Hindlimb muscle (tissue), 1 donor: ENCODE measurements at places on chromosomes 12 and 14.

- no peak for DNase-seq
Measured at GRCh38 chr14:58430156-58430555, 2.6 kb downstream of the KIAA0586 start.

- DNase-seq: no peak
Measured at GRCh38 chr12:32587581-32588495, 91.3 kb upstream of the DNM1L start.

DNA sequence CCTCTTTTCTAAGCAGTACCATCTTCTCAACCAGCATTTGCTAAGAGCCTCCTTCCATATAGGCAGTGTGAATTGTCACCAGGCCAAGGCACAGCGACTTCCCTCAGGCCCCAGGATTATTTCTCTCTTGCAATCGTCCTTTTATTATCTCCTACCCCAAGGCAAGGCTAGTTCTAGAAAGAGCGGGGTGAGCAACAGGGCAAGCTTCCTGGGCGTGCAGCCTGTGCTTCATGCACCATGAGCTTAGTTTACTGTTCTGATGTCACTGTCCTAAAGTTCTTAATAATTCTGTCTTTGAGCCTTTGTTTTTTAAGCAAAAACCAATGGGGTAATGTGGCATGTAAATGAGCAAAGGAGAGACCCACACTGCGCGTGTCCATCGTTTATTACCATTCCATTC is 27.9 kb downstream of the DUSP6 start:
- DNase-seq: no peak

GRCh38 chr12:105334001-105334400 is 3.5 kb downstream of the C12orf75 start:
- no peak for DNase-seq

DNA sequence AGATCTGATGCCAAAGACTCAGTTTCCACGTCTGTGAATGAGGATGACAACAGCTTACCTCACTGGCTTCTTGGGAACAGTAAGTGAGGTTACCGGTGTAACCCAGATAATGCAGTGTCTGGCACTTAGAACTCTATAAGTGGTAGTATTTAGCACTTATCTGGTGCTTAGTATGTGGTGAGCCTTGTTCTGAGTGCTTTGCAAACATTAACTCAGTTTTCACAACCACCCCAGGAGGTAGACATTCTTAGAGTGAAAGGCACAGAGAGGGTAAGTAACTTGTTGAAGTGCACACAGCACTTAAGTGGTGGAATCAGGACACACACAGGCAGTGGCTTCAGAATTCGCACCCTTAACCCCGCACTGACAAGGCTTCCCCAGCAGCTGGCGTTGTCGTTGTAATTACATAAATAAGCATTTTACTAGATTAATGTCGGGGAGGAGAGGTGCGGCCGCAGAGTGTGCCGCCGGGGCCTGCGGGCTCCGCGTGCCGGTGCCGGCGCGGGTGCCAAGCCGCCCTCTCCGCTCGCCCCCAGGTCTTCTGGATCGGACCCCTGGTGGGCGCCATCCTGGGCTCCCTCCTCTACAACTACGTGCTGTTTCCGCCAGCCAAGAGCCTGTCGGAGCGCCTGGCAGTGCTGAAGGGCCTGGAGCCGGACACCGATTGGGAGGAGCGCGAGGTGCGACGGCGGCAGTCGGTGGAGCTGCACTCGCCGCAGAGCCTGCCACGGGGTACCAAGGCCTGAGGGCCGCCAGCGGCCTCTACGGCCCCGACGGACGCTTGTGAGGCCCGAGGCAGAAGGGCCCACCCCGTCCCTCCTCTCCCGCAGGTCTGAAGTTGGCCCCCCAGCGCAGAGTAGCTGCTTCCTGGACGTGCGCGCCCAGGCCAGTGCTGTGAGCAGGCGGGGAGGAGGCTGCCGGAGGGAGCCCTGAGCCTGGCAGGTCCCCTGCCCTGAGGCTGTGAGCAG is 4.6 kb downstream of the AQP2 start:
- DNase-seq: no peak

DNA sequence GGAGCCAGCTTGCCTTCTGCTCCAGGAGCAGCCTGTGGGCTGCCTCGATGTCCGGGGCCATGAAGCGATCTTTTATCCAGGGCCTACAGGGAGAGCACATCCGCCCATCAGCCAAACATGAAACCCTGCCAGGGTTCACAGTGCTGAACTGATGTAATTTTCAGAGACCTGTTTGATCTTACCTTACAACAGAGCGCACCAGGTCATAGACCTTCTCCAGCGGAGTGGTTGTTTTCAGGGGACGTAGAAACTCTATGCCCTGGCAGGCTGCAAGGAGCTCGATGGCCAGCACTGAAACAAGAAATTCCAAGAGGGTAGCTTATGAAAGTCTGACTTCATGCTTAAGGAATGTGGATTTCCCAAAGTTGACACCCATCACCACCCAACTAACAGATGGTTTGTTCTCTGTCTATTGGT is 19.7 kb downstream of the HAL start:
- no peak for DNase-seq

- no peak for DNase-seq
Measured at GRCh38 chr14:89279649-89280232, 137.3 kb downstream of the FOXN3 start.

DNA sequence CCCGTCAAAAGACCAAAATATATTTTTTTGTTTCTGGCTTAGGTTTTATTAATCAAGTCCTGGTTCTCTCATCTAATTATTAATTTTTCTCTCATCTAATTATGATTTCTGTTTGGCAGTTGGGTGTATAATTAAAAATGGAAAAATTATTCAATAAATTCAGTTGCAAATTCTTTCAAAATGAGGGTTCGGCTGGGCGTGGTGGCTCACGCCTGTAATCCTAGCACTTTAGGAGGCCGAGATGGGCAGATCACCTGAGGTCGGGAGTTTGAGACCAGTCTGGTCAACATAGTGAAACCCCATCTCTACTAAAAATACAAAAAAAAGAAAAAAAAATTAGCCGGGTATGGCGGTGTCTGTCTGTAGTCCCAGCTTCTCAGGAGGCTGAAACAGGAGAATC is 3.9 kb upstream of the GTSF1 start:
- no peak for DNase-seq

GRCh38 chr14:50928002-50928635 is 16.2 kb downstream of the PYGL start:
- DNase-seq: no peak

DNA sequence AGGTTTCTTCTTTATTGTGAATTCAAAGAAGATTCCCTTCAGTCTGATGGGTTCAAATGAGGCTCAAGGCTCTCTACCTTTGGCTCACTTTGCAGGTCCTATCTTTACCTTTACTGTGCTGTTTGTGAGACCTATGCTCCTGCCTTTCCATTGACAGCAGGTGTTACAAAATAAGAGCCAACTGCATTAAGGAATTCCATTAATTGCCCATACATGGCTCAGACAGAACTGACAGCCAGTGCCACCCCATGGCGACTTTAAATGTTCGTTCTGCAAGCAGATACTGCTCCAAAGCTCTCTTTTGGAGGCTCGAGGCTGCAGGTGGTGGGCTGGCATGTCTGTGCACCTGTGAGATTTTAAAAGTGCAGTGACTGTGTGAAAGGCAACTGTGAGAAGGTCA is 44.7 kb downstream of the RBM19 start:
- DNase-seq: no peak

DNA sequence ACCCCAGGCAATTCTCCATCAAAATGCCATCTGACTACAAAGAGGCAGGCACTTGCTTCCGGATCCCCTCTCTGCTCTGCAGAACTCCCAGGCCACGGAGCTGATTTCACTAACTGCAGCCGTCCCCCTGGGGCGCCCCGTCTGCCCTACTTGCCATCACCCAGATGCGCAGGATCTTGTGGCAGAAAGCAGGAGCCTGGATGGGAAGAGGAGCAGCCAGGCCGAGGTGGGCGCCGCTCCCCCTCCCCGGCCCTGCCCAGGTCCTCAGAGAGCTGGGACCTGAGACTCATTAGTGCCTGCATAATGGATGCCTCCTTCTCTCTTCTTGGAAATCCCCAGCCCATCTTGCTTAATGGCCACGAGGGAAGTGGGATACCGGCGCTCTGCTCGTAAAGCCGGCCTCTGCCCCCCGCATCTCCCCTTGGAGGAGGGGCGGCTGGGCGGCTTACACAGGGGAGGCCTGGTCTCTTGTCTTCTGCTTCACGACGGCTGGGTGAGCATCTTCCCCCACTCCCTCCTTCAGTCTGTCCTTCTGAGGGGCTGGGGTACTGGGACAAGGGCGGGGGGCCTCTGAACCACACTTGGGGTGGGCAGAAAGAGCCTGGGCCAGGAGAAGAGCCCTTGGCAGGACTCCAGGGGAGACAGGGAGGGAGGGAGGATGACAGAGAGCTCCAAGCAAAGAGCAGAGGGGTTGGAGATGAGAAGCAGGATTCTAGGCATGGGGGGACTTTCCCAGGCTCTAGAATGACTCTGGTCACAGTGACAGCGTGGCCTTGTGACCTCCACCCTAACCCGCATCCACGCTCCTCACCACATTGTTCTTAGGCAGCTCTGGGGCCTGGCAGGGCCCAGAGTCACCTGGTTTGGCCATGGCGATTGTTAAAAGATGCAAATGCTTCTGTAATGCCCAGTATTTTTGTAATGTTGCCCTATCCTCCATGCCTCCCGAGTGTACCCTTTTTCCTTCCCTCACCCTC is 19.4 kb upstream of the EML1 start:
- DNase-seq: no peak

DNA sequence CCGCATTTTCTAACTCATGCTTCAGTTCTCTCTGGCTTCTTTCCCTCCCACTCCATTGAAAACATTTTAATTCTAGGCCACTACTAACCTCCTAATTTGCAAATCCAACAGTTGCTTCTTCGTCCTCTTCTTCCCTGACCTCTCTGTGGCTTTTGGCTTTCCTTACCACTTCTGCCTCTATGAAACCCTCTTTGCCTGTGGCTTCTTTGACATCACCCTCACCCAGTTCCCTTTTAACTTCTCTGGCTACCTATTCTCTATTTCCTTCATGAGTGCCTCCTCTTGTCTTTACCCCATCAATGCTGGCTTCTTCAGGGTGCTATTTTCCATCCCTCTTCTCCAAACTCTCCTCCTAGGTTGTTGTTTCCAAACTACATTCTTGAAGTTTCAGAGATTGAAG is 4.4 kb upstream of the HCFC2 start:
- DNase-seq: no peak

DNA sequence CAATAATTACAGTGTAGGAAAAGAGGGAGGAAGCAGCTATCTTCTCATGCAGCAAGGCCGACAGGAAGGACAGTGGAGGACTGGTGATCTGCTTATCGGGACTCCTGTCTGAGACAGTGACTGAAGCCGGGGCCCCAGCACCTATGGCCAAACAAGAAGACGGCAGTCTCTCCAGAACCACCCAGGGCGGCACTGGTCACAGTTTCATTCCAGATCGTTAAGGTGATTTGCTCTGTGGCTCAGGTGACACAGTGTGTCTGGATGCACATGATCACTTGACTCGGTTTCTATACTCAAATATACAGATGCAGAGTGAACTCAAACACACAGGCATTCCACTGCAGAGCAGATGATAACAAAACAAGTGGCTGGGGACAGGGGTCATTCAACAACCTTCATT is 52.1 kb upstream of the CORO1C start:
- no peak for DNase-seq

DNA sequence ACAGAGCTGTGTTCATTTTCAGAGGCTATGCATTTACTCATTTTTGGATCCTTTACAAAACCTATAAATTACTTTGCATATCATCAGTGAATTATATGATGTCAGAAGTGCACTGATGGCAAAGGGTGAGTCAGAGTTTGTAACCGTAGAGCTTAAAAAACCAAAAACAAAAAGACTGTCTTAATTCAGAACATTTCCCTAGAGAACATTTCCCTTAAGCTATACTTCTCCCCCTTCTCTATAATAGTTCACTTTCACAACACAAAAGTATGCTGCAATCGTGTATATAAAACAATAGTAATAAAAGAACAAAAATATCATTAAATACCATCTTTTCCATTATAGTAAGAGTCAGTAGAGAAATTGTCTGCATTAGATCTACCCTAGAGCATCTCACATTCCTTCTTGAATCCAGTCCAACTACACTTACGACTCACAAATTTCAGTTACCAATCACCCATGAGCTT is 934.9 kb downstream of the LRFN5 start:
- DNase-seq: no peak

- no peak for DNase-seq
Measured at GRCh38 chr12:46752396-46752795, 73.4 kb downstream of the SLC38A4 start.

- DNase-seq: peak; percentile 2
Measured at GRCh38 chr14:88386256-88386794, 868 bp downstream of the SPATA7 start.

GRCh38 chr12:83097643-83098342 is 411.1 kb downstream of the TMTC2 start:
- no peak for DNase-seq

- DNase-seq: no peak
Measured at GRCh38 chr12:105698075-105698474, 367.6 kb downstream of the C12orf75 start.

DNA sequence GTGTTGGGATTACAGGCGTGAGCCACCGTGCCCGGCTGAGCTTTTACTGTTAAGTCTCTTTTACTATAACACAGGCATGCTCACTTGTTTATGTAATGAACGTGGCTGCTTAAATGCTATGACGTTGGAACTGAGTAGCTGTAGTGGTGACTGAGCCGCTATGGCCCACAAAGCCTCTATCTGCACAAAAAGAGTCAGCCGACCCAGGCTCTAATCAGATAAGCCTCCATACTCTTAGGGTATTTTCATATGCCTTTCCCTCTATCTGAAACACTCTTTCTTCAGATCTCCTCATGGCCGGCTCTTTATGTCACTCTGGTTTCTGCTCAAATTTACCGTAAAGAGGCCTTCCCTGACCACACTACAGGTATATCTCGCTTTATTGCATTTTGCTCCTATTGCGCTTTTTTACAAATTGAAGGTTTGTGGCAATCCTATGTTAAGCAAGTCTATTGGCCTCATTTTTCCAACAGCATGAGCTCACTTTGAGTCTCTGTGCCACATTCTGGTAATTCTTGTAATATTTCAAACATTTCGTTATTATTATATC is 8.0 kb downstream of the SLC2A14 start:
- no peak for DNase-seq

- DNase-seq: no peak
Measured at GRCh38 chr12:128276471-128276870, 9.5 kb downstream of the TMEM132C start.

DNA sequence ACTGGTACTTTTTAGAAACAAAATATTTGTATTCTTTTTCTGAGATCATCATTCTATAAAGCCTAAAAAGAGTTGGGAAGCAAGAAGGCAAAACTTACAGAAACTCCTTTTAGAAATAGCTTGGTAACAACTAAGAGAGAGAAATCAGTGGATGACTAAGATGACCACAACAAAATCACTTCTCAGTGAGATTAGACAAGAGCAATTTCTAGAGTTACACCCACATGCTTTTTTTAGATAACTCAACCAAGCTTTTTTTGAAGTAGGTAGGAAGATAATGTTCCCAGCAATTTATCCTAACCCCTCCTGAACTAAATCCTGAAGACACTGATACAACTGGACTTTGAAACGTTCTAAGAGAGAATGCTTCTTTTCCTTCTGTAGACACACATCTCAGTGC is 576.4 kb downstream of the SLC6A15 start:
- DNase-seq: no peak

GRCh38 chr14:37746140-37746832 is 150.9 kb downstream of the TTC6 start:
- no peak for DNase-seq
